ENCODE measurements at places on chromosomes 6 and 20.

DNA sequence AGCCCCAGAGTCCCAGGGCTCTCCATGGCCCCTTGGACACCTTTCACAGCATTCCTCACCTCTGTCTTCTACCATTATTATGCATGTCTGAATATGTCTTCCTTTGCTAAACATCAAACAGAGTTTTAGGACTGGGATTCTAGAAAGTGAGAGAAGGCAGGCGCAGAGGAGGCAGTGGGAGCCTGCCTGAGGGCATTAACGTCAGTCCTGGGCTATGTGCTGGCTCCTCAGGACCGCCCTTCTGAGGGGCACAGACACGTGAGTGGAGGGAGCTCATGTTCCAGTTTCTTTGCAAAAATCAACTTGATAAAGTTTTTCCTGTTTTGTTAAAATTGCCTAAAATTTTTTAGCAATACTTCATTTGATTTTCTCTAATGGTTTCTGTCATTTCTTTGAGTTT is 38.0 kb downstream of the C6orf15 start:
- DNase-seq, result no peak

DNA sequence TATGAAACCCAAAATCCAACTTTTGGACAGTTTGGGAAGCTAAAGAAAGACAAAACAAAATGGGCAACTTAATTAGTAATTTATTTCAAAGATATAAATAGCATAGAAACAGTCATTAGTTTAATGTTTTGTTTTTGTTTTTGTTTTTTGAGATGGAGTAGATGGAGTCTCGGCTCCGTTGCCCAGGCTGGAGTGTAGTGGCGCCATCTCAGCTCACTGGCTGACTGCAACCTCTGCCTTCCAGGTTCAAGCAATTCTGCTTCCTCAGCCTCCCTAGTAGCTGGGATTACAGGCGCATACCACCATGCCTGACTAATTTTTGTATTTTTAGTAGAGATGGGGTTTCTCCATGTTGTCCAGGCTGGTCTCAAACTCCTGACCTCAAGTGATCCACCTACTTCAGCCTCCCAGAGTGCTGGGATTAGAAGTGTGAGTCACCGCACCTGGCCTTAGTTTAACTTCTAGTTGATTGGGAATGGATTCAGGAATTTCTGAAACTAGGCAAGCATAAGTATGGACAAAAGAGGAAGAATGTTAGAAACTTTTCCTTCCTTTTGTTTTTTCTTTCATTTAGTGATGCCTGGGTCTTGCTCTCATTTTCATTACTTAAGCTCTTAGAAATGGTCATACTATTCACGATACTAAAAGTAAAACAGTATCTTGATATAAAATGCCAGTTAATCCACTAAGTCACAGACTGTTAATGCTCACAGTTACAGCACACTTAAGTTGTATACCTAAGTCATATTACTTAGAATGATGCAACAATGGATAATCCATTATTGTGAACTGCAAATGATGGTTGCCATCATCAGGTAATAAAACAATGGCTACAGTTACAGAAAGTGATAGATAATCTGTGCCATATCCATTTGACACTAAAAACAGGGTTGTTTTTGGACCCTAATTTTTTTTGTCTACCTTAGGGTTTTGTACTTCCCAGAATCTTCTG is 8.2 kb downstream of the SENP6 start:
- no peak for DNase-seq

- no peak for DNase-seq
Measured at GRCh38 chr6:116512111-116512559, 696 bp downstream of the CALHM5 start.

- DNase-seq, result no peak
Measured at GRCh38 chr6:105324386-105324950, 78.4 kb downstream of the PREP start.

DNA sequence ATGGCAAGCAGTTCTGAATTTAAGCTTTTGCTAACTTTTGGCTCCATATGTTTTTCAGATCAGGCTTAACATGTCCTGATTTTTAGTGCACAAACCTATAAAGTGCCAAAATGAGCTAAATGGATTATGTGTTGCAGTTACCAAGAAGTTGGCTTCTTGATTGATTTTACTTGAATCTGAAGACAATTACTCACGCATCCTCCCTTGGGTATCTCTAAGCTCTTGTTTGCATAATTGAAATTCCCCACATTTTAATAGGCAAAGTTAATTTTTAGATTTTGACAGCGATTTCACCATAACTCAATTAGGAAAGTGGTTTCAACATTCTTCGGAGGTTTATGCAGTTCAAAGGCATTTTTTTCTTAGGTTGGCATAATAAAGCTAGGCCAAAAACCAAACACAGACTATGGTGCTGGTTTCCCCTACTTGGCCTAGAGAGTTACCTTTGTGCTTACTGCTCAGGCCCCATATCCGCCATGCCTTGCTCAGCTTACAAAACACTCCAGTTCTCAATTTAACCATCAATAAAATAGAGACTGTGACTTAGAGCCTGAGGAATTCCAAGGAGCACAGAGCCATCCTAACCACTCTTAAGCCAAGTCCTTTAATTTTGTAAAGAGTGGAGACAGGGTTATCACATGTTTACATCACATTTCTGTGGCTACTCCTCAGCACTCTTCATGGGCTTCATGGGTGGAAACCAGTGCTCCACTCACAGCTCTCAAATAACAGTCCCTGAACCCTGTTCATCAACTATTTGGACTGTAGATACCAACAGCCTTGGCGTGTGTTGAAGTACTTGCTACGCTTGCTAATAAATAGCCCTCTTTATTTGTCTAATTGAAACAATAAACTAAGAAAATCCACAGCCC is 32.1 kb downstream of the LAMA4 start:
- no peak for DNase-seq

DNA sequence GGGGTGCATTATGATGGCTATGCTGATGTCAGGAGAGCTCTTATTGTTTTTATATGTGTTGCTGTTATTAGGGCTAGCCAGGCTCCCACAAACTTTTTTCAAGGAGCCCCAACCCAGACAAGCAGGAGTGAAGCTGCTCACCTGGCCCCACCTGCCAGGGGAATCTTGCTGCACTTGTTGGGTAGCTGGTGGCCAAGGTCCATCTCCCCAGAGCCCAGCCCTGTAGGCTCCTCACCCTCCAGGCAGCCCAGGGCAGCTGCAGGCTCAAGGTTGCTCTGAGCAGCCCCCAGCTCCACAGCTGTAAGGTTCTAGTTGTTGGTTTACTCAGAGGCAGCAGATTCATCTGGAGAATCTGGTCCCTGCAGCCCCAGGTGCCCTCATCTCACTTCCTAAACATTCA is 46.8 kb upstream of the SIRPA start:
- DNase-seq, result no peak

GRCh38 chr20:54173653-54174456 is at the start of gene CYP24A1:
TSS of gene CYP24A1 (minus strand) at chr20:54173986. CDS start at chr20:54173579, 407 bp downstream.
- no peak for DNase-seq

DNA sequence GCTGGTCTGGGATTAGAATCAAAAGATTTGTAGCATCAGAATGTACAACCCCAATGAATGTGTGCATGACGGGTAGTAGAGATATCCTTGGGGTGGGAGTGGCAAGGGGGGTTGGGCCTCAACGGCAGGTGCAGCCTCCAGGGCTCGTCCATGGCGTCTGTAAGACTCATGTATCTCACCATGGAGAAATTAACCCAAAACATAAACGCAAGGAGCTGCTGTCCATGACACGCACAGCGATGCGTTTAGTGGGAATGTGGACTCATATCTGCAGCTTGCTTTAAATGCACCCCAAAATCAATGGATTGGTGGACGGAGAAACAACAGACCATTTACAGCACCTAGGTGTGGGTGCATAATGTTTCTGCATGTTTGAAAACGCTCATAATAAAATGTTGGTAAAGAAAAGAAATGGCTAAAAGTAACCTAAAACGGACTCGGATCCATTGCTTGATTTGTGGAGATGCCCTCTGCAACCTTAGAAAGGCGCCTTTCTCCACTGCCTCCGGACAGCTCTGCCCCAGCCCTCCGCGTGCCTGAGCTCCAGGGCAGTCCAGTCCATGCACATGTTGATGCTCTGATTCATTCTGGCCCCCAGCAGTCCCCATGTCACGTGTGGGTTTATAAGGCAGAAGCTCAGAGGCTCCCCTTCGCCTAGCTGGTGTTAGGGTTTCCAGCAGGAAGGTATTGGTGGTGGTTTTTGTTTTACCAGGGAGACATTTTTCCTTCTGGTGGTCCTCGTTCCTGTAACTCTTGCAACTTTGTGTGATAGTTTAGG is 24.5 kb downstream of the PYGB start:
- no peak for DNase-seq

DNA sequence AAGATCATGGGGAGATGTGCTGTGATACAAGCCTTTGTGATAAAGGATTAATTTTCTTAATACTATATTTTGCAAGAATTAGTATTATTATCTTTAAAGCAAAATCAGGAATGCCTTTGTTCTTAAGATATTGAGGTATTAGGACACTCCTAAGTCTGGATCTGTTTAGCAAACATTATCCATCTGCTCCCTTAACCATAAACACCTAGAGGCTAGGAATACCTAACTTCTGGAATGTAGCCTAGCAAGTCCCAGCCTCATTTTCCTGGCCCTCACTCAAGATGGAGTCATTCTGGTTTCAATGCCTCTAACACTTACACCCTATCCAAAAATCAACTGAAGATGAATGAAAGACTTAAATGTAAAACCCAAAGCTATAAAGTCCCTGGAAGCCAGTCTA is 106.3 kb upstream of the GJE1 start:
- no peak for DNase-seq

DNA sequence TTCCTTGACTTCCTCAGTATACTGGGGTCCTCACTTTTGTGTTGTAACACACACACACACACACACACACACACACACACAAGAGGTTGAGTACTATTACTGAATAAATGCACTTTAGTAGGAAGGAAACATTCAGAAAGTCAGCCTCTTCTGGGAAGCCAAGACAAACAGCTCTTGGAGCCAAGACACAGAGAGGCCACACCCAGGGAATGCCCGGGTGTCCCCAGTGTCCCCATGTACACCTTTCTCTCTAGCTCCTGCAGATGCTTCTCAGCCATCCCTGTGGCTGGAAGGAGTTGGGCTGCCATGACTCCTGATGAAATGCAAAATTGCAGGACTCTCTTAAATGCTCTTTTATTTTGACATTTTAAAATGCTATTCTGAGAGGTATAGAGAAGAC is 70.5 kb downstream of the PPP1R14C start:
- DNase-seq, result no peak

DNA sequence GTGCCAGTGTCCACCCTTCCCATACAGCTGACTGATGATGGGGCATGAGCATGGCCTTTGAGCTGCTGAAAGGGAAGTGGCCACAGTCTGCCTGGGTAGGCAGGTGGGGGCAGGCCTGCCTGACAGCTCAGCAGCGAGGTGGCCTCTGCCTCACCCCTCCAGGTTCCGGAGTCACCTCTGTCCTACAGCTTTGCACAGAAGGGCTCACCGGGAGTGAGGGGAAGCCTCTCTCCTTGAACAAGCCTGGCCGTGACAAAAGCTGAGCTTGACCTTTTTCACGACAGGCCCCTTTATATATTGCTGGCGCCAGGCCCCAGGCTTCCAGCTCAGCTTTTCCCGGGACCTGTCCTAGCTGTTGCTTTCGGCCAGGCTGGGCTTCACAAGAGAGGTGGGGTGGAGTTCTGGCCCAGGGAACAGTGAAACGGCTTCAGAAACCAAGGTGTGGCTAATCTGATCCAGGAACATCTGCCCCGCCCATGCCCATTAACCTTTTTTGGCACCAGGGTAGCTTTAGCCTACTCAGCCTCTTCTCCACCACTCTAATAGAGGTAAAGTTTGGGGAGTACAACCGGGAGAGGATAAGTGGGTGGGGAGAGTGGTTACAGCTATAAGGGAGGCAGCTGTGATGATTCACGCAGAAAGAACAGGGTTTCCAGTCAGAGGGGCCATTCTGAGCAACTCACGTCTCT is 42.9 kb downstream of the C6orf132 start:
- peak; percentile 19 for DNase-seq

GRCh38 chr6:35920793-35921732 is at the start of gene SRPK1:
TSS of gene SRPK1 (minus strand) at chr6:35921098. CDS start at chr6:35921056, 42 bp downstream.
- peak; percentile 83 for DNase-seq

- no peak for DNase-seq
Measured at GRCh38 chr6:154161689-154162088, 122.6 kb downstream of the OPRM1 start.

DNA sequence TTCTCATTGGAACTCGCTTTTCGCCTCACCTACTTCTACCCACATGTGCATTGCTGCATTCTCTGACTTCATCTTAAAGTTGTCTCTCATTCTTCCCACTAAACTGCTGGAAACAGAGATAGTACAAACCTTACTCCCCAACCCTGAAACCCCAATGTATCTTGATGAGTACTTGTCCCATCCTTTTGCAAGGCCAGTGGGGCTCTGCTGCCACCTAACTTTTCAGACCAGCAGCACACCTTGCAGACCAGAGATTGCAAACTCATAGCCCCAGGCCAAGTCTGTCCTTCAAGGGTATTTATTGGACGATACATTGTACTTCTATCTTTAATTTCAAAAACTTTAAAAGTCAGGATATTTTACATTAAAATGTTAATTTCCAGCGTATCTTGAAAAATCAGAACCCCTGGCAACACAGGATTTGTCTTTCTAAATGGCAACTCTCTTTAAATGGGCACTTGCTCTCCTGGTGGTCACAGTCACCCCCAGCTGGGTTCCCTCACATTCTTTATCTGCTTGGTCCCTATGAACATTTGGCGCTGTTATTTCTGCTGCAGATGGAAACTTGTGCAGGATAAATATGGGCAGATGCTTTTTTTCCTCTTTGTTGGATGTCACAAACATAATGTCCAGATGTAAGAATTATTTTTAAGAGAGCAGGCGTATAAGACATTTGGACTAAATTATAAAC is 83.9 kb downstream of the SOD2 start:
- no peak for DNase-seq

DNA sequence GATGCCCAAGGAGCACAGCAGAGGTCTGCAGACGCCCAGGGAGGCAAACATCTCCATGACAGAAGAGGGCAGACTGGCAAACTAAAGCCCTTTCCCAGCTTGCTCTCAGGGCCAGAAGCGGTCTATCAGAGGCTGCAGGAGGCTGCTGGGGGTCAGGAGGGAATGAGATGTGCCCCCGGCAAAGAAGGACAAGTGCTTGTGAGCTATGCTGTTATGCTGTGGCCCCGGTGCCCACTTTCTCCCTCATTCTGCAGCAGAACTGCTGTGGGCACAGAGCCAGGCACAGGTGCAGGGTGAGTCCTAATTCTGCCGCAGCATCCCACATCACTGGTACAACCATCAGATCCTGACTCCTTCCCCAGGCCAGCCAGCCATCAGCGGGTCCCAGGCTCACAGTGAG is 46.4 kb downstream of the LRFN2 start:
- no peak for DNase-seq

DNA sequence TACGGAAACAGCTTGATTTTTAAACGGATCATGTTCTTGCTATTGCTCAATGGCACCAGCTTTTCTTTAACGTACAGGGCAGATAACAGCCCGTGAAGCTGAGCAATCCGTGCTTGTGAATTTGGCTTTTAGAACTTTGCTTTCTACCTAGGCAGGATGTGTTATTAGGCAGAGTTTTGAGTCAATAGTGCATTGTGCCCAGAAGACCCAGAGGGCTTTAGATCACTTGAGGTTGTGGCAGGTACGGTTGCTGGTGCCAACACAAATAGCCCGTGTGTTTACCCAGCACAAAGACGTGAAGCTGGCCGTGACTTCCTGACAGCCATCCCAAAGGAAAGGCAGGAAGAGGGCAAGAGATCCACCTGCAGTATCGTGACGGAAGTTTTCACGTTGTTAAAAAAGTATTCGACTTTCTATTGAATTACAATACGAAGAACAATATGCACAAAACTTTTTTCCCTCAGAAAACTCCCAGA is 117.4 kb upstream of the FRMD1 start:
- no peak for DNase-seq

Data from stimulated activated CD4-positive, alpha-beta T cell treated with anti-CD3 and anti-CD28 coated beads, Interleukin-15, amount 100 ng/mL, for 48 hours (primary cell).